ENCODE measurements at places on chromosomes 13 and 19. TPM values are rescaled to one million over a fixed set of nuclear protein-coding genes. Genes with fewer than 3 reads are reported as not detected.

DNA sequence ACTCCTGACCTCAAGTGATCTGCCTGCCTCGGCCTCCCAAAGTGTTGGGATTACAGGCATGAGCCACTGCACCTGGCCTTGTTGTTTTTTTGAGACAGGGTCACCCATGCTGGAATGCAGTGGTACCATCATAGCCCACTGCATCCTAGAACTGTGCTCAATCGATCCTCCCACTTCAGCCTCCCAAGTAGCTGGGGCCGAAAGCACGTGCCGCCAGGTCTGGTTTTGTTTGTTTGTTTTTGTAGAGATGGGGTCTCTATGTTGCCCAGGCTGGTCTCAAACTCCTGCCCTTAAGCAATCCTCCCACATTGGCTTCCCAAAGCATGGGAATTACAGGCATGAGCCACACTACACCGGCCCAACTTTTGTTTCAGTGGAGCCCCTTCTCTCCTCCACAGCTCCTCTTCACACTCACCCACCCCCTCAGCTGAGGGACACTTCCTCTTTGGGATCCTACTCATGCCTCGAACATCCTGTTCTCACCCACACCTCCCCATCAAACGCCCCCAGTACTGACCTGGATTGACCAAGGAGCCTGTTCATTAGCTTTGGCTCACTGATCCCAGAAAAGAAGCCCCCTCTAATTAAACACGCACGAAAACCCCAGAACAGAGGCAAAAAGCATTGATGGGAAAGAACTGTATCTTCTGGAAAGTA lies 12.8 kb upstream of the CERS4 start:
- H3K4me3 ChIP-seq = no peak overlapping the region
- H3K36me3 ChIP-seq = no peaks in the 10 kb centered on the region
- peak overlapping the region; percentile 35 for H3K27ac ChIP-seq
- no peak for DNase-seq
- H3K4me1 ChIP-seq = peaks cover 35% of the 10 kb centered on the region
- no peaks in the 10 kb centered on the region for H3K27me3 ChIP-seq

GRCh38 chr13:40781717-40782116 lies 7.7 kb upstream of the SLC25A15 start:
- H3K4me1 ChIP-seq = peaks cover 25% of the 10 kb centered on the region
- no peak overlapping the region for H3K4me3 ChIP-seq
- DNase-seq = no peak
- peaks cover 2% of the 10 kb centered on the region for H3K36me3 ChIP-seq
- no peaks in the 10 kb centered on the region for H3K27me3 ChIP-seq

DNA sequence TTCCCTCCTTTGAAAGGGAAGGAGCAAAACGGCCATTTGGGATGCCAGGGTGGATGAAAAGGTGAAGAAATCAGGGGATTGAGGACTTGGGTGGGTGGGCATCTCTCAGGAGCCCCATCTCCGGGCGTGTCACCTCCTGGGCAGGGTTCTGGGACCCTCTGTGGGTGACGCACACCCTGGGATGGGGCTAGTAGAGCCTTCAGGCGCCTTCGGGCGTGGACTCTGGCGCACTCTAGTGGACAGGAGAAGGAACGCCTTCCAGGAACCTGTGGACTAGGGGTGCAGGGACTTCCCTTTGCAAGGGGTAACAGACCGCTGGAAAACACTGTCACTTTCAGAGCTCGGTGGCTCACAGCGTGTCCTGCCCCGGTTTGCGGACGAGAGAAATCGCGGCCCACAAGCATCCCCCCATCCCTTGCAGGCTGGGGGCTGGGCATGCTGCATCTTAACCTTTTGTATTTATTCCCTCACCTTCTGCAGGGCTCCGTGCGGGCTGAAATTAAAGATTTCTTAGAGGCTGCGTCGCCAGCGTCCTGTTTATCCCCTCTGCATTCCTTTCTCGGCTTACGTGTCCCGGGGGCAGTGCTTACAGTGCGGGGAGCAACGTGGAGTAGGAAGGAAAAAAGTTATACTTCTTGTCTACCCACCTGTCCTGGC lies 15.2 kb upstream of the S1PR4 start:
- no peak overlapping the region for H3K4me3 ChIP-seq
- H3K27me3 ChIP-seq = no peaks in the 10 kb centered on the region
- DNase-seq = peak; percentile 74
- H3K27ac ChIP-seq = no peak overlapping the region
- H3K4me1 ChIP-seq = peaks cover 18% of the 10 kb centered on the region
- H3K36me3 ChIP-seq = peaks cover 23% of the 10 kb centered on the region

- no peak overlapping the region for H3K27ac ChIP-seq
- DNase-seq = no peak
- no peaks in the 10 kb centered on the region for H3K27me3 ChIP-seq
- H3K4me3 ChIP-seq = no peak overlapping the region
- H3K36me3 ChIP-seq = no peaks in the 10 kb centered on the region
Observed at GRCh38 chr13:79749984-79750551, 269.1 kb downstream of the NDFIP2 start.

Gene SHC2
- 0.45 TPM for total RNA-seq

Gene COL5A3
- 2.8 TPM for total RNA-seq

All from activated CD8-positive, alpha-beta T cell treated with anti-CD3 and anti-CD28 coated beads for 36 hours (primary cell).